ENCODE measurements at places on chromosomes 7 and 10.

- no peak for DNase-seq
These were observed 3.9 kb downstream of the DDX21 start for GRCh38 chr10:68959695-68960527.

- no peak for DNase-seq
These were observed 110.3 kb upstream of the ANLN start for GRCh38 chr7:36279200-36279925.

GRCh38 chr10:4383651-4384098 is 442.3 kb upstream of the AKR1E2 start:
- DNase-seq = no peak

GRCh38 chr7:43489257-43489656 is 93.7 kb upstream of the STK17A start:
- DNase-seq = no peak

DNA sequence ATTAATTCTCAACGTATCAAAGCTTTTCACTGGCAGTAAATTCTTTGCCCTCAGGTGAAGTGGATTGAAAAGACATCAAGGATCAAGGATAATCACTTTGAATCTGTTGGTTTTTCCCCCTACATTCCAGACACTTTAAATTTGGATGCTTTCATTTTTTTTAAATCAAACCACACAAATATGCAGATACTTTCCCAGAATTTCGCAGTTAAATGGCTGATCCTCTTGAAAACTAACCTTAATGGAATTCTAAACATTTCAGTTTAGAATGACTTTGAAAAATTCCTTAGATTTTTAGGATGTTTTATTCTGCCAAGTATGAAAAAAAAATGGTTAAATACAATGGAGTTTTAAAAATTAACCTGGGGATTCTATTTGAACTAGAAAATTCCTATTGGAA is 325.9 kb downstream of the GFRA1 start:
- no peak for DNase-seq

- no peak for DNase-seq
These were observed 632.6 kb downstream of the KCNMA1 start for GRCh38 chr10:77004917-77005564.

DNA sequence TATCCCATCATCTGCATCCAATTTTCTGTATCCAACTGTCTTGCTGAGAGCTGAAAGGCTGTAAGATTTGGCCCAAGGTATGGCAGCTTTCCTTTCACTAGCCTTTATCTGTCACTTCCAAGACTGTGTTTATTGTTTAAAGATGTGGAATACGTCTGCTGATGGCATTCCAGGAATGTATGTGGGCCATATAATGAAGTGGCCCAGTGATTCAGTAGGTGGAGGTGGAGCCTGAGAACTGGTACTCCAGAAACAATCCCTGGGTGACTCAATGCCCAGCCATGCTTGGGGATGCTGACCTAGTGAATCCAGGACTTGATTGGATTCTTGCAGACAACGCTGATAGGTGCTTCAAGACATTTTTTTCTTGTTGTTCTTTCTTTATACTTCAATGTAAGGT is 13.5 kb downstream of the NEUROD6 start:
- DNase-seq = no peak

GRCh38 chr10:104038958-104039752 is 46.5 kb downstream of the COL17A1 start:
- DNase-seq = no peak

- no peak for DNase-seq
These were observed 168.8 kb upstream of the MKI67 start for GRCh38 chr10:128295003-128295402.

GRCh38 chr10:130577039-130577438 is 440.8 kb downstream of the GLRX3 start:
- DNase-seq = no peak

- DNase-seq = no peak
These were observed 18.0 kb upstream of the VCL start for GRCh38 chr10:73979809-73980433.

- DNase-seq = no peak
These were observed 69.0 kb downstream of the PRSS58 start for GRCh38 chr7:142188846-142189245.

- DNase-seq = no peak
These were observed 32.6 kb downstream of the CDH23 start for GRCh38 chr10:71429304-71429703.

Measured in activated T-helper 1 cell treated with anti-CD3 and anti-CD28 coated beads, Interleukin-2, amount 50 U/mL, for 16 hours (primary cell).